Dermis lymphatic vessel endothelial cell (primary cell): ENCODE measurements at places on chromosomes 1 and 21. TPM values are rescaled to one million over a fixed set of nuclear protein-coding genes. Genes with fewer than 3 reads are reported as not detected.

Gene FBLIM1
- 85.3 and 96.4 TPM in 2 replicates for total RNA-seq

Gene ATP5PO
- total RNA-seq = 157 and 164 TPM in 2 replicates

Gene RRAGC
- 17.9 and 22.4 TPM in 2 replicates for total RNA-seq

Gene COP1
- 50.5 and 51.1 TPM in 2 replicates for total RNA-seq

Gene EXTL1
- not detected in 2 replicates for total RNA-seq

Gene UBE2U
- 0.11 TPM in 1 of 2 replicates, not detected in the other for total RNA-seq
